CD4-positive, alpha-beta T cell treated with Interleukin-21 for 1 hour (primary cell): ENCODE measurements at places on chromosomes 3 and 15.

DNA sequence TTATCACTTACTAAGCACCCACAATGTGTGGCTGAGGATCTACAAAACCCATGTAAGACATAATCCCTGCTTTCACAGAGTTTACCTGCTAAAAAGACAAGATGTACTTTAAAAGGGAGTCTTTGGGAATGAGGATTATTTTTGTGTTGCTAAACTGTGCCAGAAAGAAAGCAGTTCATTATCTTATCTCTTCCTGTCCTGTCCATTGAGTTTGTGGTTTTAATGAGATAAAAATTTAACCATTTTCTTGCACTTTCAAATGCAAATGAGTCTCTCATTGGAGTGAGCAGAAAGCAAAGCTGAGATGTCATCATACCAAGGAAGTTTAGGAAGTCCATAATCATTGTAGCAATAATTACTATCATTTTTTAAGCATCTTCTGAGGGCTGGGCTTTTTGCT, 231.2 kb upstream of the ADAMTS9 start:
- no peak for DNase-seq

DNA sequence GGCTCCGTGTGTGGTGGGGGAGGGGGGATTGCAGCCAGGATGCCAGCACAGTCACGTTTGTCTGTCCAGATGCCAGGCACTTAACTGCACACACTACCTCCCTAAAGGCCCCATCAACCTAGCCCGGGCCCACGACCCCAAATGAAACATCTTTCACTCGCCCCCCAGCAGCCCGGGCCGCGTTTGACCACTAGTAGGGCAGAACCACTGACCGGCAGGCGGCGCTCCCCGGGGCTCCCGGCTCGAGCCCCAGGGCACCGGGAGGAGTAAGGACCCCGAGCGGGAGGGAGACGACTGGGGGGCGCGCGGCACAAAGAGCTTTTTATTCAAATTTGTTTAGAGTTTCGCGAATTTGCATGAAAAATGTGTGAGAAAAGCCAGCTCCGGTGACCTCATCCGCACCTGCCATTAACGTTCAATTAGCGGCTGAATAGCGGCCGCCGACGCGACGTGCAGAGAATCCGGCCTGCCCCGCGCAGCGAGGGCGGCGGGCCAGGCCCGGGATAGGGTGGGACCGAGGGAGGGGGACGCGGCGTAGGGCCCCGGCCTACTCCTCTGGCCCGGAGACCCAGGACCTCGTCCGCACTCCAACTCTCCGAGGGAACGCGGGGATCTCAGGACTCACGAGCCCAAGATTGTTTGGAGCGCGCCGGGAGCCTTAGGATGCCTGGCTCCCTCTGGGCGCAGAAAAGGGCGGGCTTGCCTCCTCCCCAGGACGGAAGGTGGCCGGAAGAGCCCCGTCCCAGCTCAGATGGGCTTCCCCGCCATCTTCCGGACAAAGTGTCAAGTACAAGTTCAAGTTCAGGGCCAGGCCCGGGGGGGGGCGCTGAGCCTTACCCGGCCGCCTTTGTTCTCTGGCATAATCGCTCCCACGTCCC, 64.9 kb upstream of the POLG start:
- DNase-seq: peak; percentile 37

DNA sequence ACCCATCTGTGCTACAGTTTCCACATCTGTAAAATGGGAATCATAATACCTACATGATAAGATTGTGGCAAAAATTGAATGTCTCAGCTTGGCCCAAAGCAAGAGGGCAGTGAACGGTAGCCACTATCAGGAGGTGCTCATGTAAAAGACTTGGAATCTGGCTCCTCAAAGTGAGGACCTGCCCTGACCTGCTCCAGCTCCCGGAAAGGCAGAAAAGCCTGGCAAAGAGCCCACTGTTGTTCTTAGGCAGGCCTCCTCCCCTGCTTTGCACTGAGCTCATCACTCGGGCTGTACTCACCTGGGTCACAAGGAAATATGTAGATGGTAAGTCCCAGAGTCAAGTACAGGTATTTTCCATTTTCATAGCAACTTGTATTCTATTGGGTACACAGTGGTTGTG, 250.7 kb upstream of the TBL1XR1 start:
- no peak for DNase-seq

- DNase-seq: no peak
Measured at GRCh38 chr15:85578941-85579701, 198.7 kb downstream of the AKAP13 start.
